ENCODE measurements at places on chromosomes 3 and 15. TPM values are rescaled to one million over a fixed set of nuclear protein-coding genes. Genes with fewer than 3 reads are reported as not detected.

DNA sequence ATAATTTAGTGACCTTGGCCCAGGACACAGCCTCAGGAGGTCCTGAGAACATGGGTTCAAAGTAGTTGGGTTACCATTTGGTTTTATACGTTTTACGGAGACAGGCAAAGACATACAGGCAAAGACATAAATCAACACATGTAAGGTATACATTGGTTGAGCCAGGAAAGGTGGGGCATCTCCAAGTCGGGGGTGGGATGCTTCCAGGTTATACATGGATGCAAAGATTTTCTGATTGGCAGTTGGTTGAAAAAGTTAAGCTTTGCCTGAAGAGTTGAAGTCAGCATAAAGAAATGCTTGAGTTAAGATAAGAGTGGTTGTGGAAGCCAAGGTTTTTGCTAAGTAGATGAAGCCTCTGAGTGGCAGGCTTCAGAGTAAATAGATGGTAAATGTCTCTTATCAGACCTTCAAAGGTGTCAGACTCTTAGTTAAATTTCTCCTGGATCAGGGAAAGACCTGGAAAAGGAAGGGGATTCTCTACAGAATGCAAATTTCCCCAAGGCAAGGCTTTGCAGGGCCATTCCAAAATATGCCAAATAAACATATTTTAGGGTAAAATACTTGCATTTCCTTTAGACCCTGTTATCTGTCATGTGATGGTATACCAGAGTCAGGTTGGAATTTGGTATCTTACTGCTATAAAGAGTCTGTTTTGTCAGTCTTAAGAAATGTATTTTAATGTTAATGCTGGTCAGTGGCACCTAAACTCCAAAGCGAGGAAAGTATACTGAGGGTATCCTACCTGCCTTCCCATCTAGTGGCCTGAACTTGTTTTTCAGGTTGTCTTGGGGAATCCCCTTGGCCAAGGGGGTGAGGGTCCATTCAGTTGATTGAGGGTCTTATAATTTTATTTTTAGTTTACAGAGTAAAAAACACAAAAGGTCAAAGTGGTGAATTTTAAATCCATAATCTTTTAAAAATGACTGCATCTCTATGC is 8.2 kb upstream of the PDHB start:
- no peaks in the 10 kb centered on the region for H3K36me3 ChIP-seq
- DNase-seq = no peak
- no peaks in the 10 kb centered on the region for H3K27me3 ChIP-seq
- no peaks in the 10 kb centered on the region for H3K4me1 ChIP-seq
- H3K27ac ChIP-seq = no peak overlapping the region
- no peak overlapping the region for H3K4me3 ChIP-seq

GRCh38 chr3:29503958-29504357 is 223.1 kb downstream of the RBMS3 start:
- H3K27me3 ChIP-seq = no peaks in the 10 kb centered on the region
- no peak overlapping the region for H3K4me3 ChIP-seq
- H3K36me3 ChIP-seq = no peaks in the 10 kb centered on the region
- peak overlapping the region; percentile 73 for H3K27ac ChIP-seq
- peaks cover 6% of the 10 kb centered on the region for H3K4me1 ChIP-seq

DNA sequence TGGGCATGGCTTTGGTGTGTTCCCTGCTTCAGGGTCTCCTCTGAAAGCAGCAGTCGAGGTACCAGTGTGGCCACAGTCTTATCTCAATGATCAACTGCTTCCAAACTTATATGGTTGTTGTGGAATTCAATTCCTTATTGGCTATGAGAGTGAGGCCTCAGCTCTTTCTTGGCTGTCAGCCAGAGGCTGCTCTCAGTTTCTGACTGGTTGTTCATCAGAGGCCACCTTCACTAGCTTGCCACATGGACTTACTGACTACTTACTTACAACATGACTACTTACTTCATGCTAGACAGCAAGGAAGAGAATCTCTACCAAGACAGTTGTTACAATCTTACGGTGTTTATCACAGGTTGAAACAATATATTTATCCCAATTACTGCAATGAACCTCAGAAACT is 789.2 kb downstream of the DIPK2A start:
- no peak overlapping the region for H3K27ac ChIP-seq
- H3K4me3 ChIP-seq = no peak overlapping the region
- no peaks in the 10 kb centered on the region for H3K4me1 ChIP-seq
- DNase-seq = no peak
- H3K27me3 ChIP-seq = no peaks in the 10 kb centered on the region

Gene NMNAT3
- total RNA-seq = 15.6 TPM

Gene ZBTB20
- total RNA-seq = 112 TPM

Gene SLCO3A1
- total RNA-seq = 5.6 TPM

Gene GOLGA8N
- total RNA-seq = 5.8 TPM

DNA sequence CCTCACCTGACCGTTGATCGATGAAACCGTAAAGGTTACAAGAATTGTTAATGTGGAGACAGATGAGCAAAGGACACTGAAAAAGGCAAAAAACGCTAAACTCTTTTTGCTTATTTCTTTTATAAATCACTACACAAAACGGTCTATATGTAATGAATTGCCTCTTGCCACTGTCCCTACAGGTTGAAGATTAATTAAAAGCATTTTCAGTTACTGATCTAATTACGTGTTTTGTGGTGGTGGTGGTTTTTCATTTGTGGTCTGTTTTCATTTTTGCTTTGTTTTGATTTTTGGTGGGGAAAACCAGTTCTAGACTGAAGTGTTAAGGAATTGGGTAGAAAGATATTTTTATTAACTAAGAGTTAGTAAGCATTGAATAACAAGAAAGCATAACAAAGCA is 299.2 kb upstream of the LRRN1 start:
- H3K27ac ChIP-seq = no peak overlapping the region
- H3K36me3 ChIP-seq = no peaks in the 10 kb centered on the region
- H3K4me3 ChIP-seq = no peak overlapping the region
- H3K27me3 ChIP-seq = no peaks in the 10 kb centered on the region
- no peak for DNase-seq
- no peaks in the 10 kb centered on the region for H3K4me1 ChIP-seq

DNA sequence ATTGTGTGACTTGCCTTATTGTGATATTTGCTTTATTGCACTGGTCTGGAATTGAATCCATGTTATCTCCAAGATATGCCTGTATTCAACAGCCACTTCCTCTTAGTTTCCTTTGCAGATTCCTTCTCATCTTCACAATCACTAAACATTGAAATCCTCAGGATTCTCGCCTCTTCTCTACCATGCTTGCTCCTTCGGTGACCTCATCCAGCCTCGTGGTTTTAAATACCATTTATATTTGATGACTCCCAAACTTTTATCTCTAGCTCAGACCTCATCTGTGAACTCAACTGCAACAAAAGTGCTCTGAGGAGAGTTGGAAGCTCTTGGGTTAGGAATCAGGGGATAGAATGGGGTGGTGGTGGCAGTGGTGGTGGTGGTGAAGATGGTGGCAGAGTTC is 19.9 kb downstream of the POLR2M start:
- no peak overlapping the region for H3K4me3 ChIP-seq
- H3K27ac ChIP-seq = no peak overlapping the region
- no peaks in the 10 kb centered on the region for H3K4me1 ChIP-seq
- no peak for DNase-seq
- H3K27me3 ChIP-seq = no peaks in the 10 kb centered on the region

- H3K27ac ChIP-seq = no peak overlapping the region
- H3K27me3 ChIP-seq = peaks cover 58% of the 10 kb centered on the region
- no peak for DNase-seq
- no peaks in the 10 kb centered on the region for H3K36me3 ChIP-seq
- no peak overlapping the region for H3K4me3 ChIP-seq
Measured at GRCh38 chr3:10962481-10963036, 30.0 kb upstream of the SLC6A1 start.

DNA sequence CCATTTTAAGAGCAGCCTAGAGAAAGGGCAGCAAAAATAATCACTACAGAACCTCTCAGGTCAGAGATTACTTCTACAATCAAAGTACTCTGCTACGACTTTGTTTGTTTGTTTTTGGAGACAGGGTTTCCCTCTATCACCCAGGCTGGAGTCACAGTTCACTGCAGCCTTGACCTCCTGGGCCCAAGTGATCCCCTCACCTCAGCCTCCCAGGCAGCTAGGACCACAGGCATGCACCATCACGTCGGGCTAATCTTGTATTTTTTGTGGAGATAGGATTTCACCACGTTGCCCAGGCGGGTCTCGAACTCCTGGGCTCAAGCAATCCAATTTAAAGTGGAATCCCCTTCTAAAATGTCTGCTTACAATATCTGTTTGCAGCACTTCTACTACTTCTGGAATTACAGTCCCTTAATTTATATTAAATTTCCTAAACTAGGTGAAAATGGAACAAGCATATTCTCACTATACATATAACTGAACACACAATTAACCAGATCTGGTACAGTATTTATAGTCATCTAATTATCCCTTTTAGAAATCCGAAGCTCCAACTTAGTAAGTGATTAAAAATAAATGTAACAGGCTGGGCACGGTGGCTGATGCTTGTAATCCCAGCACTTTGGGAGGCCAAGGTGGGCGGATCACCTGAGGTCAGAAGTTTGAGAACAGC is 4.4 kb downstream of the UACA start:
- no peaks in the 10 kb centered on the region for H3K36me3 ChIP-seq
- H3K4me1 ChIP-seq = peaks cover 38% of the 10 kb centered on the region
- H3K4me3 ChIP-seq = no peak overlapping the region
- no peaks in the 10 kb centered on the region for H3K27me3 ChIP-seq
